ENCODE measurements at places on chromosomes 16 and 17.

DNA sequence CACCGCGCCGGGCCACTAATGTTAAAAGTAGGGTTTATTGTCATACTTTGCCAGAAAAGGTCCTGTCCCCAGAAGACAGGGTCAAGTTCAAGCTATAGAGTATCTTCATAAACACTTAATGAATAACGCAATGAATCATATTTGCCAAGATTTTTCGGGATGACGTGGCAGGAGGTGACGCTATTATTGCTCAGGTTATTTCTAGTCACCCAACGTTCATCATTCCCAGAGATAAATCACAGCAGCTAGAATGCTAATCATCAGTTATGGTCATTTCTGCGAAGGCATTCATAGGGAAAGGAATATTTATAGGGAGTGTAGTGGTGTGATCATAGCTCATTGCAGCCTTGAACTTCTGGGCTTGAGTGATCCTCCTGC lies 2.0 kb downstream of the TMC5 start:
- no peak for DNase-seq

- no peak for DNase-seq
Observed at GRCh38 chr17:34163646-34164045, 91.4 kb upstream of the CCL2 start.

DNA sequence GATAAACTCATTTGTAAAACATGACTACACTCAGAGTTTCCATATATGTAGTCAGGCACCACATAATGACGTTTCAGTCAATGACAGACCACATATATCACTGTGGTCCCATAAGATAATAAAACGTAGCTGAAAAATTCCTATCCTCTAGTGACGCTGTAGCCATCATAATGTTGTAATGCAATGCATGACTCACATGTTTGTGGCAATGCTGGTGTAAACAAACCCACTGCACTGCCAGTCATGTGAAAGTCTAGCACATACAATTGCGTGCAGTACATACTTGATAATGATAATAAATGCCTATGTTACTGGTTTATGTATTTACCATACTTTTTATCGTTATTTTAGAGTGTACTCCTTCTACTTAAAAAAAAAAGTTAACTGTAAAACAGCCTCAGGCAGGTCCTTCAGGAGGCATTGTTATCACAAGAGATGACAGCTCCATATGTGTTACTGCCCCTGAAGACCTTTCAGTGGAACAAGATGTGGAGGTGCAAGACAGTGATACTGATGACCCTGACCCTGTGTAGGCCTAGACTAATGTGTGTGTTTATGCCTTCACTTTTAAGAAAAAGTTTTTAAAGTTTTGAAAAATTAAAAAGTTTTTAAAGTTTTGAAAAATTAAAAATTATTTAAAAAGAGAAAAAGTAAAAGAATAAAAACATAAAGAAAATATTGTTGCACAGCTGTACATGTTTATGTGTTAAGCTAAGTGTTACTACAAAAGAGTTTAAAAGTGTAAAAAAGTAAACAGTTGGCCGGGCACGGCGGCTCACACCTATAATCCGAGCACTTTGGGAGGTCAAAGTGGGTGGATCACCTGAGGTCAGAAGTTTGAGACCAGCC lies 9.0 kb downstream of the STAT5B start:
- no peak for DNase-seq

DNA sequence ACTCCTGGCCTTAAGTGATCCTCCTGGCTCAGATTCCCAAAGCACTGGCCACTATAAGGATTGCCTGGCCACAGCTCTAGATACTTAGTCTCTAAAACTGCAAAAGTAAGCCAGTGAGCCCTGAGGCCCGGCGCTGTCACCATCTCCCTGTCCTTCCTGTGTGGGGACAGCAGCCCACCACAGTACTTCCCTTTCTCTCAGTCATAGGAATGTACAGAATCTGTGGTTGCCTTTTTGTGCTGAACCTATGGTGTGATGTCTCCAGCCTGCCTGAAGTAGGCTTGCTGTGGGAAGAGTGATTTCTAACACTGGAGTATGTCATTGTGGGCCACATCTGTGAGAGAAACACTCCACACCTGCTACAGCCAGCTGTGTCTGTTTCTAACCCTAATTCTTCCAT lies 24.7 kb downstream of the NTAN1 start:
- no peak for DNase-seq

- DNase-seq = no peak
Observed at GRCh38 chr16:66856801-66857200, 12.6 kb downstream of the CA7 start.

GRCh38 chr16:85970738-85971137 lies 71.8 kb downstream of the IRF8 start:
- DNase-seq = no peak

- no peak for DNase-seq
Observed at GRCh38 chr16:8751481-8752311, 45.7 kb downstream of the TMEM186 start.

DNA sequence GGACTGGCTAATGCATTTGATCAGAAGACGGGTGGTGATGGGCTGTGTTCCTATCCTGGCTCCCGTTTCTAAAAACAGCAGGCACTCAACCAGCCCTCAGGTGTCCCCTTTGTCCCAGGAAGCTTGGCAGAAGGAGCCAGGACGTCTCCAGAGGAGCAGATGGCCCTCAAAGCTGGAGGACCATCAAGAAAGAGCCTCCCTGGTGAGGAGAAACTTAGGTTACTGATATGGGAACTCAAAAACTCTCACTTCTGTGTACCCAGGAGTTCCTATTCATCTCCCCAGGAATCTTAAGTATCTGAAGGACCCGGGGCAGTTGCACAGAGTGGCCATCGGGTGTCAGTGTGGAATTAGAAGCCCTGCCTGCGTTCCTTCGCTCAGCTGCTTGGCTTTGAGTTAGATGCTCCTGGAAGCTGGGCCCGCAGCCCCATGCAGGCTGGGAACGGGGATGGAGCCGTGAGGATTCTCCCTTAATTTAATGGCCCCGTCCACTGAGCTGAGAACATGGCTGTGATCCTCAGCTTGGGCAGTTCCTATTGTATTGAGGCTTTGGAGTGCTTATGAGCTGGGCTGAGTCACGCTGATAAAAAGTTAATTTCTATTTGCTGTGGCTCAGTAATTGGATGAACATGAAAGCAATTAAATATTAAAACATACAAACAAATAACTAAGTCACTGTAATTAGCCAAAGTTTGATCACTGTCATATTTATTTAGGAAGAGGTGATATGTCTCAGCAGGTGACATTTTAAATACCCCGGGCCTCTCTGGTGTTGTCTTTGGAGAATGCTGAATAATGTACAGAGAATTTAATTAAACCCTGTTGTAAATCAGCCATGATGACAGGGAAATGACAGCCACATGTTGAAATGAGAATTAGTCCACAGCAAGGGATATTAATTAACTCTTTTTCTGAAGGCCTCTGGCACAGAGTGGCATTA lies 402.1 kb downstream of the SEC14L1 start:
- peak; percentile 79 for DNase-seq

DNA sequence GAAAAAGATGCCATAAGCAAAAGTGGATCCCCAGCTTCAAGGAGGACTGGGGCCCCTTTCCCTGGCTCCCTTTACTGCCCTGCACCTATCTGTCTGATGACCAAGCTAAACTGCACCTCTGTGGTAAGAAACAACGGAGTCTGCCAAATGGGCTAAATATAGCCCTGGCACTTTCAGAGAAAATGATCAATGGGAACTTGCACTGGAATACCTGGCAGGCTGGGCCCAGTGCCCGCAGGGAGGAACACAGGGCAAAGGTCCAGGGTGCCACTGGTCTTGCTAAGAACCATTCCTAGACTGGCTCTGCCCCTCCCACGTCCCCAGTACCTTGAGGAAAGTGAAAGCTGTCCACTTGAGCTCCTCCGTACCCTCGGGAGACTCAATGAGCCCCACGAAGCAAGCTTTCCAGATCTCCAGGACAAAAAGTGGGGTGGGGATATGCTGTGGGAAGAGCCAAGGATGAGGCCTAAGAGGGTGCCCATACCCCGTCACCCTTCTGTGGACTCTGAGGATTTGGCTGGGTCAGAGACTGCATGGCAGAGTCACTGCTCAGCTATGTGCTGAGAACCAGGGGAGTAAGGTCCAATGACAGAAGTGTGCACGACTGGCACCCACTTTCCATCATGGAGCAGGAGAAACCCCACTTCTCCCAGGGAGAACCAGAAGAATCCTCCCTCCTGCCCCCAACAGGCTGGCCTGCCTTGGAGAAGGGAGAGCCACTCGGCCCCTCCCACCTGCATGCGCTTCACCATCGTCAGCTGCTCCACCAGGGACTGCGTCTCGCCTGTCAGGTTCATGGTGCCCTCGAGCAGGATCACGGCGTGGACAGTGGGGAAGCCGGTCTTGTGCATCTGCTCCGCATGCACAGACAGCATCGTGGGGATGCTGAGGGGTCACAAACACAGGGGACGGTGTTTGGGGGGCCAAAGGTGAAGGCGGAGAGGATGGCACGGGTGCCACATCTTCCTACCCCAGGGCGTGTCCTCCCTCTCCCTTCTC lies 17.4 kb downstream of the CSF3 start:
- DNase-seq = no peak

GRCh38 chr17:16880843-16881230 lies 91.1 kb downstream of the TNFRSF13B start:
- DNase-seq = no peak

- peak; percentile 3 for DNase-seq
Observed at GRCh38 chr17:8109661-8110455, 8.5 kb downstream of the ALOXE3 start.

DNA sequence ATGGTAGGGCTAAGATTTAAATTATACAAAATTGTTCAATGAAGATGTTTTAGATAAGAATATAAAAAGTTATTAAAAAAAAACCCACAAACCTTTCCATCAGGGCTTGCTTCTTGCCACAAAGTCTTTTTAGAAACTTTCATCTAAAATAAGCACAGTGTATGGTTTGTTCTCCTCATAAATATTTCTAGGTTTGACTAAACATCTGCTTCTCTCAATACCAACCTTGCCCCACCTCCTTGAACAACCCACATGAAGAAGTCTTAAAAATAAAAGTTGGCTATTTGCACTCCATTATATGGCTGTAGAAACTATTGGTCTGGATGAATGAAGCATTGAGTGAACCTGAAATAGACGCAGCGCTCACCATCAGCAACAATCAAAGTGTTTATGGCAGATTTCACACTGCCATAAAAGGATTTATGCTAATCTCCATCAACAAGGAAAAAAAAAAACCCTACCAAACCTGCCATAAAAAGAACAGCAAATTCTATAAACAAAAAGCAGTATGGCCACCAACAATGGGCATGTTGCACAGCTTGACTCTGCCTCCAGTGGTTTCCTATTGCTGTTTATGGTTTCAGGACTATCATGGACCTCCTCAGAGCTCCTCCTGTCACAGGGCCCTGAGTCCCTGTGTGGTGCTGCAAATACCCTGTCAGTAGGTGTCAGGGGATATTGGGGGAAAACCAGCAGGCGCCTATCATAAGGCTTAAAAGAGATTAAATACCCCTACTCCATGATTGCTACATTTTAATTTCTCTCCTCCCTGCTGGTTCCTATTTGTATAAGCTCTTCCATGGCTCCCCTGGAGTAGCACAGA lies 37.6 kb downstream of the SNX11 start:
- no peak for DNase-seq

DNA sequence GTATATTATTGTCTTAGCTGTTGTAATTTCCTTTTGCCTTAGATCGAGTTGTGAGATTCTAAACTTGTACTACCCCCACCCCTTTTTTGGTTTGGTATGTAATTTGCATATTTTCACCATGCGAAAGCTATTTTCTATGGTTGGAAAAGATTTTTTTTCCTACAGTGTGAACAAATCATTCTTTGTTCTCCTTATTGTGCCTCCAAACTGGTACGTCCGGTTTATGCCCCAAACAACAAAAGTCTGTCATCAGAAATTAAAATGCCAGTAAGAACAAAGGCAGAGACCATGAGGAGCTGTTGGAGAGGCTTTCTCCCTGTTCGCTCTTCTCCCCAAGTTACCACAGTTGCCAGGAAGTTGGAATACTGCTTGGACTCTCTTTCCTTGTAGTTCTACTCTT lies 66.1 kb downstream of the BCAS3 start:
- peak; percentile 91 for DNase-seq

- no peak for DNase-seq
Observed at GRCh38 chr16:67235816-67236562, 9.1 kb downstream of the TMEM208 start.

Data from globus pallidus (tissue), 1 donor.